ENCODE measurements at places on chromosomes 4 and X.

DNA sequence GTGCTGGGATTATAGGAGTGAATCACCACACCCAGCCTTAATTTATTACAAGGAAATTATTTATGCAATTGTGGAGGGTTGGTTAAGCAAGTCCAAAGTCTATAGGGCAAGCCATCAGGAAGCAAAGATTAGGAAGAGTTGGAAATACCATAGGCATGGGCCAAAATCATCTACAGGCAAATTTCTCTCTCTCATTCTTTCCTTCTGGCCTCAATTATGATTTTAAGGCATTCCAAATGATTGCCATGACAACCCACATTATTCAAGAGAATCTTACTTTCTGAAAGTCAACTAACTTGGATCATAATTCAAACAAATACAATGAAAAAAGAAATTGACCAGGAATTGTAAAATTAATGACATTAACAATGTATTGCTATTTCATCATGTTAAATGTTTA, 400.8 kb downstream of the GPM6A start:
- no peak for DNase-seq

- peak; percentile 10 for DNase-seq
Observed at GRCh38 chr4:118076958-118077766, 42.9 kb downstream of the NDST3 start.

- DNase-seq: no peak
Observed at GRCh38 chrX:136735601-136736000, 45.1 kb downstream of the ARHGEF6 start.

DNA sequence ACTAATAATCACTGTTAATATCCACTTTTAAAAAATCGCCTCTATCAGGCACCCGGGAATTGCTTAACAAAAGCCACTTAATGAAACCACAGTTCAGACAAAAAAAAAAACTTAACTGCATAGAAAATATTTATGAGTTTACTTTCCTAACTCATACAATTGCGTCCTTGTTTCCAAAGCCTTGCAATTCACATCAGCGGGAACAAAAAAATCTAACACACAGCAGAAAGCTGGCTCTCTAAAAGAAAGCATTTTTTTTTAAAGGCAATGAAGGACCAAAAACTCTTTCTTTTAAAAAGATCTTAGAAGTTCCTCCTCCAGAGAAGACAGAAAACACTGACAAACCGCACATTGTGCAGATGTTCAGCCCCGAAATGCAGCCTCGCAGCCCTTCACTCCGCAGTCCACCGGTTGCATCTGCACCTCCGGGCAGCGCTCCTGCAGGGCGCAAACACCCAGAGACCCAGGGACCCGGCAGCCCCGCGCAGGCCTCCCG, 812 bp downstream of the FAT1 start:
- DNase-seq: no peak

- no peak for DNase-seq
Observed at GRCh38 chr4:53763813-53764597, 172.7 kb upstream of the LNX1 start.
